ENCODE measurements at places on chromosomes 11 and 22.

DNA sequence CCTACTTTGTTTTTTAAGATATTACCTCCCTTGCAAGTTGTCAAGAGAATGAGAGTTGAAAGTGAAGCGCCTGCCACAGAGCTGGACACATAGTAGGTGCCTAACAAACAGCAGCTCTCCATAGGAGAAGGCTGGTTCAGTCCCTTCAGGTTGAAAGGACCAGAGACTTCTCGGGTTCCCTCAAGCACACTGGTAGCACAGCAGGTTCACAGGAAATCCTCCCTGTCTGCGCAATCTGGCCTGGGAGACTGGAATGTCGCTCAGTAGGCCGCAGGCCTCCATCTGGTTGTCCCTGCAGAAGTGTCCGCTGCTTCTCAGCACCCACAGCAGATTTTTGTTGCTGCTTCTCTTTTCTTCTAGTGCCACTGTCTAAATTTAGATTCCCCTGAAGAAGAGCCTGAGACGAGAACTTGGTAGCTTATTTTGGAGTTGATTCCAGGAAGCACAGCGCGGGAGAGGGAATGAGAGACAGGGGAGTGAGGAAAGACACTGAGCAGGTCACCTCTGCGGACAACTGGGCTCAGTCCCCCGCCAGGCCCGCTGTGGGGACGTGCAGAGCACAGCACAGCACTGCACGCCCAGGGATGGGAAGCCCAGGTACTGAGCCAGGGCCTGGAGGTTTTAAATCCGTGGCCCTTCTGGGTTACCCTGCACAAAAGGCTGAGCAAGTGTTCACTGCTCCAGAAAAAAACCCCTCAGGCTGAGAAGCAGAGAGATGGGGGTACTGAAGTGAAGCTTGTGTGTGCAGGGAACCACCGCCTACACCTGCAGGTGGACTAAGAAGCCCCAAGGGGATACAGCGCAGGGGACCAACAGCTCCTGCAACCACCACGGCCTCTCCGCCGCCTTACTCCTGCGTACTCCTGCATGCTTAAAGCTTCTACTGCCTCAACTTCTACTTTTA lies 31.6 kb downstream of the RBX1 start:
- no peak for DNase-seq

DNA sequence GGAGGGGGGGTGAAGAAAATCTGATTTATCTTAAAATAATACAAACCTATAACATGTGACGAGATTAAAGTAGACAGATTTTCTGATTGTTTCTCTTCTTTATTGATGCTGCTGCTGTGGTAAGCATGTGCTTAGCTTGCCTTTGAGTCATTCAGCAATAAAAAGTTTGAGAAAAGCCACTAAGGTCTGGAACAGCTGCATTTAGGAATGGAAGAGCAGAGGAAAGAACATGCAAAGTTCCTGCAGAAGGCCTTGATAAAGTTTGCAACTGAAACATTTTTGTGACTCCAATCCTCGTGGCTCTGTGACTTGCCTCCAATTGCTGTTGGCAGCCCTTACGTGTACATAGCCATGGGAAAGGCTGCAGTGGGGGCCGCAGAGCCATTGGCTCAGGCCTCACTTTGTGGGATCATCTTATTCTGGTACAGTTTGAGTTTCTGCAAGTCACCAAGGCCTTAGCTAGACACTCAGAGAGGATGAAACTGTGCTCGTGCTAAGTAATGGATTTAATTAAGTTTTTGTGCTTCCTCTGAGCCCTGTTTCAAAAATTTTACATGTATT lies 370.2 kb downstream of the AASDHPPT start:
- no peak for DNase-seq

DNA sequence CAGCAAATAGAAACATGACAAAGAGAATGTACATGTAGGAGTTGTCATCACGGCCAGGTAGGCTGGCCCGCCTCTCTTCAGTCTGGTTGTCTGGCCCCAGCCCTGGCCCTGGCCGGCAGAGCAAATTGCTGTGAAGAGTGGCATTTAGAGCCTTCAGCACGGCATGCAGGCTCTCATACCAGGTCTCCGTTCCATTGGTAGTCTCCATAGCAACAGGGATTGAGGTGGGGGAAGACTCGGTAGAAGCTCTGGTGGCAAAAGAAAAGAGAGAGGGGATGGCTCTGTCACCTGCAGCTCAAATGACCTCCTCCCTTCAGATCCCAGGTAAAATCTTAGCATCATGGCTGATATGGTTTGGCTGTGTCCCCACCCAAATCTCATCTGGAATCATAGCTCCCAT lies 10.0 kb downstream of the KCNE3 start:
- no peak for DNase-seq

GRCh38 chr11:83020942-83021779 lies 50.5 kb downstream of the RAB30 start:
- no peak for DNase-seq

DNA sequence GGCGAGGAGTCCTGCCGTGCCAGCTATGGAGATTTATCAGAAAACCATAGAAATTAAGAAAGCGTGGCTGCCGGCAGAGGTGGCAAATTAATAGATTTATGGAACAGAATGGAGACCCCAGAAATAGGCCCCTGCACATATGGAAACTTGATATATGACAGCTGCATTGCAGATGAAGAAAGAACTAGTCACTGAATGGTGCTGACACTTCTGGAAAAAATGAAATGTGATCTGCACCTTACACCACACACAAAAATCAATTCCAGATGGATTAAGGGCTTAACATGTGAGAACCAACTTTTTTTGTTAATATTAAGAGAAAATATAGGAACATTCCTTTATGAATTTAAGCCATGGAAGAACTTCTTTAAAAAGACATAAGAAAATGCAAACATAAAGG lies 40.3 kb upstream of the TSKU start:
- DNase-seq, result no peak

GRCh38 chr22:41782751-41783150 lies 17.7 kb upstream of the CCDC134 start:
- no peak for DNase-seq

DNA sequence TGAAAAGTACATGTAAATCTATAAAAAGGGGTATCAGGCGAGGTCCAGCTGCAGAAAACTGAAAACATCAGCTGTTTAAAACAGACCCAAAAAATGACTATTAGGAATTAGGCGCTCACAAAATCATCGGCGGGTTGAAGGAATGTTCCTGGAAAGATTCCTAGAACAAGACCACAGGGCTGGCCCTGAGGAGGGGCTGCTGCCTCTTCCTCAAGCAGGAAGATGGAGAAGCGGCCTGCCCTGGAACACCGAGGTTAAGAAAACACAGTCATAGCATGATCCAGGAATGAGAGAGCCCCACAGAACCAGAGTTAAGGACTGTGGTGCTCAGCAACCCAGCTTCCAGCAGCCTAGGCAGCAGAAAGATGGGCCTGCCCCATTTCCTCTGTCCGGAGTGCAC lies 78.4 kb downstream of the C11orf91 start:
- DNase-seq, result no peak

DNA sequence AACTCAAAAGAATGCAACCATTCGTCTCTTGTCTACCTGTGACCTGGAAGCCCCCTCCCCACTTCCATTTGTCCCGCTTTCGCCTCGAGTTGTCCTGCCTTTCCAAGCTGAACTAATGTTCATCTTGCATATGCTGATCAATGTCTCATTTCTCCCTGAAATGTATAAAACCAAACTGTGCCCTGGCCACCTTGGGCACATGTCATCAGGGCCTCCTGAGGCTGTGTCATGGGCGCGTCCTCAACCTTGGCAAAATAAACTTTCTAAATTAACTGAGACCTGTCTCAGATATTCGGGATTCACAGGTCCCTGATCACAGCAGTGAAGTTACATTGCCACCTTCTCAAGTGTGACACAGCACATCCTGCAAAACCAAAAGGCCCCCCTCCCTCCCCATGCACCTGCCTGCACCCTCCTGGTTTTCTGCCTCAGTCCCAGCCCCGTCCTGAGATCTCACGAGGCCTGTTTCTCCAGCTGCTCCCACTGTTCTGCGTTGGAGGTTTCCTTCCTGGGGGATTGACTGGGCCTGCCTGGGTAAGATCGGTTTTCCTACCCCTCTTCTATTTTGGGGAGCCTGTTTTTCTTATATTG lies 1328.7 kb downstream of the TBC1D22A start:
- no peak for DNase-seq

DNA sequence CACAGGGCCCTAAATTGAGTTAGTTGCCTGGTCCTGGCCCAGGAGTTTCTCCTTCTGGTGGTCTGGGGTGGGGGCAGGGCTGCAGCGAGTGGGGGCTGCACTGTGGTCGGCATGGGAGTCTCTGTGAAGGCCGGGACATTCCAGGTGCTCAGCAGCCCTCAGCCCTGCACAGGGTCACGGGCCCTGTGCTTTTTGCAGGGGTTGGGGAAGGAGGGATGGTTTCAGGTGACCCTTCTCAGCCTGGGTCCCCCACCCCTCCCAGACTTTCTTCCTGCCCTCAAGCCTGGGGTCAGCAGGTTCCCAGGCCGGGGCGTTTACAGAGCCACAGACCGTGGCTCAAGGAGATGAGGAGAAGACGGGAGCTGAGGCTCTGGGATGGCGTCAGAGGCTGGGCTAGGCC lies 7.8 kb downstream of the EMID1 start:
- DNase-seq, result no peak

DNA sequence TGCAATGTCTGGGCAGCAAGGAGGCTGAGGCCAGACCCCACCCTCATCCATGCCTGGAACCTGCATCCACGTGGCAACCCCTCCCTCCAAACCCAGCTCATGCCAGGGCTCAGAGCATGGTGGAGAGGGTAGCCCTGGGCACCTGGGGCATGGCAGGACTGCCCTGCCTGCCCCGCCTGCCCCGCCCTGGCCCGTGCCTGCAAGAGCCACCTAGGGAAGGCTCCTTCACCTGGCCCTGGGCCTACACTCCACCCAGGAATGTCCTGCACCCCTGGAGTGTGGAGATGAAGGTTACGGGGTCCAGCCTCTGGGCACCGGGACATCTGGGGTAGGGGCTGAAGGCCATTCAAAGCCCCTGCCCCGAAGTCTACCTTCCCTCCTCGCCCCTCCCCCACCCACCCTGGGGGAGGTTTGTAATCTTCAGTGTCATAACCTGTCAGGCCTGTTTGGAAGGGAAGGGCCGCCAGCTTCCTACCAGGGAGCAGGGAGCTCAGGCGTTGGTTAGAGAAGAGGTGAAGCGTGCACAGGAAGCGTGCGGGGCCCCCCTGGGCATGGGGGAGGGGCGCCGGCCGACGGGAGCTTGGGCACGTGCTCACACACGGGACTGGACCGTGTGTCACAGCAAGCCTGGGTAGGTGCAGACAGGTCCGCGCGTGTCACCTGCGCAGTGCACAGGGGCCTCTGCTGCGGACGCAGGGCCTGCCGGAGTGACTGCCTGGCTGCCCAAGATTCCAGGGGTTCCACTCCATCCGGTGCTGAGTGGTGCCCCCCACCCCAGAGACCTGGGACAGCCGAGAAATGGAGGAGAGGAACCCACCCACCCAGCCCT lies 30.7 kb upstream of the TH start:
- DNase-seq, result no peak

DNA sequence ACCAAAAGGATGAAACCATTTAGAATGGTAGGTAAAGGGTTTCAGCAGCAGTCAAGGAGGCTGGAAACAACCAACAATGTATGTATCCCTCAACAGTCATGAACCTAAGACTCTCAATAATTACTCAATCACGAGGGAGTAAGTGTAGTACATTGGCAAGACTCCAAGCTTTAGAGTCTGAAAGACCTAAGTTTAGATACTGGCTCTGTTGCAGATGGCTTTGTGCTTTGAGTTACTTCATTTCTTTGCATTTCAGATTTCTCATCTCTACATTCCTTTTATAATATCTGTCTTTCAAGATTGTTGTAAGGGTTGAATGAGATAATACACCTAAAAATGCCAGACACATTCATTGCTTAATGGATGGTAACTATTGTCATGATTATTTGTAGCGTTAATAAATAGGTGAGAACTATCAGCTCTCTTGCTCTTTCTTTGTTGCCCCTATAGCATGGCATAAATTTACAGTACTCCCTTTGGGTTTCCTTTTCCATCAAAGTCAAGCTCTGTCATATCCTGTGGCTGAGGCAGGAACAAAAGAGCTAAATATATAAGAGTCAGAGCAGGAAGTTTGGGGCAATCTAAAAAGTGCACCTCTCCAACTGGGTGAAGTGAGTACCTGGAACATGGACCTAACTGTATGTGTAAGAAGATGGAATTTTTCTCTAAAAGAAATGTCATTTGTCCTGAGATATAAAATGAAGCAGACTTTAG lies 228.2 kb upstream of the ZC3H12C start:
- no peak for DNase-seq

- no peak for DNase-seq
These were observed 5.6 kb downstream of the LIPT2 start for GRCh38 chr11:74487875-74488274.

DNA sequence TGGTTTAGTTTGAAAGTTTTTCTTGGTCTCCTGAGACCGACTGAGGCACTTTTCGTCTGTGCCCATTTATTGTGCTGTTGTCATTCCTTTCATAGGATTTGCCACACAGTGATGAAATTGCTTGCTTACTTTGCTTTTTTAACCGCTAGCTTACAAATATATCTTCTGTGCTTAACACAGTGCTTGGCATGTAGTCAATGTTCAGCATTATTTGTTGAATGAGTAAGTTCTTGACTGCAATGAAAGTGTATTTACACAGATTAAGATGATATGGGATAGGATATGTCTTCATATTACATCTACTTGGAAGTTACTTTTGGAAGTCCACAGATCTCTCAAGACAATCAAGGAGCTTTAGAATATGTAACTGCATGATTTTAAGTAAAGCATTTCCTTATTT lies 91.2 kb downstream of the GRIA4 start:
- DNase-seq, result no peak

DNA sequence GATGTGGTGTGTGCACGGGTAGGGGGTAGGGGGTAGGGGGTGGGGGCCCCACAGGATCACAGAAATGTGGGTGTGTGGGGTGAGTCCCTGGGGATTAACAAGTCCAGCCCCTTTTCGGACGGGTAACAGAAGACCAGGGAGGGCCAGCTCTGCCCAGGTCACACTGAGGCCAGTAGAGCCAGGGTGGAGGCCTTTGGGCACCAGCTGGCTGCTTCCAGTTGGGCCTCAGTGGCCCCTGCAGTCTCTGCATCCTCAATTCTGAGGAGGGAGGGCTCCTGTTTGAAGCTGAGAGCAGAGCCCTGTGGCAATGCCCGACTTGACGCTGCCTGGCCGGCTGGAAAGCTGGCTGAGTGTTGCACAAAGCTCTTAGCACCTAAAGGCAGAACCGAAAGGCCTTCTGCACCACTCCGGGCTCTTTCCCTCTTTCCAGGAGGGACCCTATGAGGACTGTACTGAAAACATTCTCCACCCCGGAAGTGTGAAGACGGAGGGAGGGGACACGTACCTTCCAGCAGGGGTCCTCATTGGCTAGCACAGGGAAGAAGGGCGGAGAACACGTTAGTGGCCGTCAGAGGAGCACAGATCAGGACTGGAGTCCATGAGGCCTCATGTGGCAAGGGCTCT lies 120.4 kb downstream of the PHF21B start:
- no peak for DNase-seq

GRCh38 chr11:104094576-104094975 lies 58.1 kb downstream of the DDI1 start:
- DNase-seq, result no peak

GRCh38 chr11:133823211-133823610 lies 22.1 kb downstream of the SPATA19 start:
- DNase-seq, result no peak

GRCh38 chr11:72411623-72412419 lies 22.5 kb downstream of the CLPB start:
- no peak for DNase-seq

- no peak for DNase-seq
These were observed 41.2 kb upstream of the GRAMD4 start for GRCh38 chr22:46578824-46579561.

All from stimulated activated CD4-positive, alpha-beta T cell treated with anti-CD3 and anti-CD28 coated beads, Interleukin-1b, Interleukin-23, amount 100 ng/mL, for 1 hour (primary cell).